RWPE2 (cell line): ENCODE measurements at places on chromosomes 13 and 19.
A peak's percentile ranks its signal among the peaks of the same experiment; 100 is the strongest.

DNA sequence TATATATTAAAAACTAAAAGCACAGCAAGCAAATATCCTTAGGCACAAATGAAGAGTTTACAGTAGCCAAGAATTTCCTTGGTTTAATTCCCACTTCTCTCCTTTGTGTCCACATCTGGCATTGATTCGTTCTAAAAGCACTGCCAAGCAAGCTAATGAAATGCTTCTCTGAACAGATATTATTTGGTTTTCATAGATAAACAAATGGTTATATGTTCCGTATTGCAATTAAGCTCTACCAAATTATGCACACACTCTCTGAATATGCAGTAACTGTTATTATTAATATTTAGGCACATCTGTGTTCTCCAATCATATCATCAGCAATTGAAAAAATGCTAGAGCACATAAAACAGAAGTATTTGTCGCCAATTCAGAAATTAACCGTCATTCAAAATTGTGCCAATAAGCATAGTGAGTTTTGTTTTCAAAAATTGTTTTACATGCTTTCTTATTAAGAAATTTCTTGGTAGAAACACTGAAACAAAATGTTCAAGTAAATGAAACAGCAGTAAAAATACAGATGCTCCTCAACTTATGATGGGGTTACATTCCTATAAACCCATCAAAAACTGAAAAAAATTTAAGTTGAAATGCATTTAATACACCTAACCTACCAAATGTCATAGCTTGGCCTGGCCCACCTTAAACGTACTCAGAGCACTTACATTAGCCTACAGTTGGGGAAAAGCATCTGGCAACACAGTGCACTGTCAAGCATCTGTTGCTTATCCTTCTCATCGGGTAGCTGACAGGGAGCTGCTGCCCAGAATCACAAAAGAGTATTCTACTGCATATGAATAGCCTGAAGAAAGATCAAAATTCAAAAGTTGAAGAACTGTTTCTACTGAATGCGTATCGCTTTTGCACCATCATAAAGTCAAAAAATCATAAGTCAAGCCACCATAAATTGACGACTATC is 2134.7 kb downstream of the PCDH9 start:
- DNase-seq, result no peak

GRCh38 chr13:94308832-94309231 is 170.7 kb downstream of the DCT start:
- no peak for DNase-seq

DNA sequence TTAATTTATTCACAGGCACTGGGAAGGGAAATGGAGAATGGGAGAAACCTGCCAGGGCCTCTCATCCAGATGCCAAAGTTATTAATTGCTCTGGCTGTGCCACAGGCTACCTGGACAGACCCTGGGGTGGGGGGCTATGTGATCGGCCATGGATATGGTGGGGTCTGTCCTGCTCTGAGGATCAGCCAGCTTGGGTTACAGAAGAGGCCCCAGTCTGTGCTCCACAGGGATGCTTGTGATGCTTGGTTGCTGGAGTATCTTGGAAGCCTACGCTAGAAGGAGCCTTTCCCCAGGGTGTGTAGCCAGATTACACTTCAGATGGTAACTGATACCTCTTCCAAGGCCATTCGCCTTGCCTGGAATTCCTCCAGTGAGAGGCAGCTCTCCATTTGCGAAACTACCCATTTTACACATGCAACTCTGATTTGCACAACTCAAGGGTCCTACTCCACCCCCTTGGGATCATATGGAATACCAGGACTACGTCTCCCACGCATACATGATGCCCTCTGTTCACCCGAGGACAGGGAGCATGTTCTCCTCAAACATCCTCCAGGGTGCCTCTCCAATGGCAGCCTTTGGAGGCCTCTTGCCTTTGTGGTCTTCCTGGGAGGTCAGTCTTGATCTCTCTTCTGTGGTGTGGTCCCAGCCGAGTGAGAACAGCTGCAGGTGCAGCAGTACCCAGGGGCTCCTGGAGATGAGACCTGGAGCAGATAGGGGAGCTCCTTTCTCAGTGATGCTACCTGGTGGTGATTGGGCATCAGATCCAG is 186.6 kb upstream of the TSHZ3 start:
- no peak for DNase-seq

DNA sequence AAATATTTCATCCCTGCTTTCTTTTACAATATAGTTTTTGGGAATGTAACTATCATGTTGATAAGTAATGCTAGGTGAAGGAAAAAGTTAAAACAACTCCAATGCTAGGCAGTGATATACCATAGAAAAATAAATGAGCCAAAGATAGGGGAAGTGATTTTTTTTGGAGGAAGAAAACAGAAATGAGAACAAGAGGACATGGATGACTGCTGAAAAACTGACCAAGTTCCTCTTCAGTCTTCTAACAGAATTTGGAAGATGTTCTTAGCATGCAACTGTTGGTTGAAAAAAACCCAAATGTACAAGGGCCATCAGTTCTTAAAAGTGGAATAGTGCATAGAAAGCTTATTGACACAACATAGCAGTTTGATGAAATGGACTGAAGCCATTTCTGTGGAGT is 262.5 kb upstream of the STARD13 start:
- no peak for DNase-seq

GRCh38 chr13:101706651-101707050 is 254.2 kb downstream of the ITGBL1 start:
- DNase-seq, result peak; percentile 51

DNA sequence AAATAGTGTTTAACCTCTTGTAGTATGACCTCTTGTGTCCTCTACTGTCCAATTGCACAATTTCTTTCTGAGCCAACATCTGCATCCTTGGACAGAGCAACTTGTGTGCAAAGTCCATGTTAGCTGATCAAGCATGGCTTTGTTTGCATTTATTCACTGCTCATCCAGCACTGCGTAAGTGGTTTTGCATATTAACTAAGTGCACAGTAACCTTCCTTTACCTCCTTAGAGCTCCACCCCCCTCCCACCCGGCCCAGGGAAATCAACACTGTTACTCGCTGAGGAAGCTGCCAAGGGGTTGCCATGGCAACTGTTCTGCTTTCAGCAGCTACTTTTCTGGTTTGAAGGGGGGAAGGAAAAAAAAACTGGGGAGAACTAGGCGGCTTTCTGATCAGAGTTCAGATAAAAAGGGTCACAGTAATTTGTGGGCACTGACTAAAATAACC is 153.5 kb upstream of the KLF12 start:
- DNase-seq, result peak; percentile 29

DNA sequence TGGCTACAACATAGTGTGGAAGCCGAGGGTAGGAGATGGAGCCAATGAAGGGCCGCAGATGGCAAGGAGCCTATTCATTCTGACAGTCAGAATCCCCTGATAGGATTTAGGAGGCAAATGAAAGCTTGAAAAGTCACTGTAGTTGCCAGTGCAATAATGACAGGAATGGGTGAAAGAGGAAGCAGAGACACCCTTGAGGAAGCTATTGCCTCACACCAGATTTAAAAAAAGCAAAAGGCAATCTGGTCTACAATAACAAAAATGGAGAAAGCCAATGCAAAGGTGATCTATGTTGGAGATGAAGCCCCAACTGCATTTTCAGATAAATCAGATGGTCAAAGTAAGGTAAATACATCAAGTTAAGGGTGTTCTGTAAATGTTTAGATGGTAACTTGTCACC is 158.5 kb downstream of the TUBA3C start:
- no peak for DNase-seq

GRCh38 chr19:55443824-55444480 is 852 bp upstream of the SHISA7 start:
- DNase-seq, result no peak

DNA sequence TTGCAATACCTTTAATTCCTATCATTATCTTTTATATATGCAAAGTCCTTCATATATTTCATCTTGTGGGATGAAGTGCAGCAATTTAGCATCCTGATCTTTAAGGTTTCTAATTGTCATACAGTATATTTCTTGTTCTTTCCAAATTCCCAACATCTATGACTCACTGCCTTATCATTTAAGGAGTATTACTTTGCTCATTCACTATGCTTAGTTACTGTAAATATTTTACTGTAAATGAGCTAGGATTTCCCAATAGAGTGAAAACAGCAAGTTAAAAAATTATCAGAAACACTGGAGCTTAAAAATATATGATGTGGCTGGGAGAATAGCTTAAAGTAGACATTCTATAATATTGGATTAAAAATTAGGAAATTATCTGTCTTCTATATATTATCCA is 69.9 kb downstream of the SLITRK6 start:
- DNase-seq, result no peak

DNA sequence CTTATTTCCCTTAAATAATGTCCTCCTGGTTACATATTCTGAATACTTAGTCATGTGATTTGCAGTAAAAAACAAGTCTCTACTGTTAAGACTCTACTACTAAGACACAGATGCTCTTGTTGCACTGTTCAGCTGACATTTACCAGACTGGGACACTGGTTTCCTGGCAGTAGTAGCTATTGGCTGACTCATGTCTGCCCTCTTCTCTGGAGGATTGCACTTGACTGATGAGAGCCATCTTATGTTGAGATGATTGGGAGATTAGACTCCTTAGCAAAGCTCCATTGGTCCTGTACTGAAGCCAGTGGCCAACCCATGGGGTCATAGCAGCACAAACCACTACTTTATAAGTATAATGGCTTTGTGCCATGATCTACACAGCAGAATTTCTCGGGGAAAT is 1672.6 kb upstream of the PCDH20 start:
- DNase-seq, result no peak

DNA sequence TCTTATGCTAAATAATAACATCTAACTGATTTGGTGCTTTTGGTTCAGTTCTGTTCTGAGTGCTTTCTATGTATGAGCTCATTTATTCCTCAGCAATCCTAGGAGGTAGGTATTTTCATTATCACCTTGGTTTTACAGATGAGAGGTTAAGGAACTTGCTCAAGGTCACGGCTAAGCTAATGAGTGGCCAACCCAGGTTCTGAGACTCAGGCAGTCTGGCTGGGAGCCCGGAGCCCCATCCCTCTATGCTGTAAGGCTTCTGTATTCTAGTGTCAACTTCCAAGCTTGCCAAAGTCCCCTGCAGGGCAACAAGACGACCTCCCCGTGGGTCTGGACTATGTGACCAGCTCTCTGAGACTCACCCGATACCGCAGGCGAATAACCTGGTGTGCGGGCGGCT is 60.5 kb downstream of the PARP4 start:
- no peak for DNase-seq

DNA sequence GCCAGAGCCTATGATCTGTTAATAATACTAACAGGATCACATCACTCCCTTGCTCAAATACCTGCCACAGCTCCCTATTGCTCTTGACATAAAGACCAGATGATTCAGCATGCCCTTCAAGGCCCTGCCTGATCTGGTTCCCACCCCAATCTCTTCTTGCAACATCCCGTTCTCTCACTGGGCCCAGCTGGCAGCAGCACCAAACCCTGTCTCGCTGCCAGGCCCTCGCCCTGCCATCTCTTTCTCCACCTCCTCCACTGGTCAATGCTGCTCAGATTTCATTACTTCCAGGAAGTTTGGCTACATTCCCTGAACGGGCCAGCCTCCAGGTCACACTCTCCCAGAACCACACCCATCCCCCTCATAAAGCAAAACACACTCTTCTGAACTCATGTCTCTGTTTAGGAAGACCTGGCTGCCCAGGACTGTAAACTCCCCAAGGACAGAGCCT is 8.6 kb upstream of the BCAT2 start:
- peak; percentile 89 for DNase-seq

- no peak for DNase-seq
Observed at GRCh38 chr19:21698215-21698614, 69.2 kb downstream of the ZNF100 start.

DNA sequence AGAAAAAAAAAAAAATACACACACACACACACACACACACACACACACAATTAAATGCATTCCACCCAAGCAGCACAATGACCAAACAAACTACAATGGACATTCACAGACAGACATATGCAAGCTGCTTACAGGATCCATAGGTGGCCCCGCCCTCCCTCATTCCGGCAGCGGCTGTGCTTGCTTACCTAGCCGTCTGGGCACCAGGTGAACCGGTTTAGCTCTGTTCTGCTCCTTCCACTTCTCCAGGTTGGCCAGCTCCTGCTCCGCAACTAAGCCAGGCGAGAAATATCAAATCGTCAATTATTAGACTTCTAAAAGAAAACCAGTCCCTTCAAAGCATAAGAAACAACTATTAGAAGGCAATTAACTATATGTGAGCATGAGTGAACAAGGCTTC is 23.1 kb downstream of the EPSTI1 start:
- DNase-seq, result no peak

- DNase-seq, result no peak
Observed at GRCh38 chr13:25281193-25281934, 5.9 kb downstream of the MTMR6 start.

- no peak for DNase-seq
Observed at GRCh38 chr19:5645409-5645808, 22.5 kb downstream of the SAFB start.

DNA sequence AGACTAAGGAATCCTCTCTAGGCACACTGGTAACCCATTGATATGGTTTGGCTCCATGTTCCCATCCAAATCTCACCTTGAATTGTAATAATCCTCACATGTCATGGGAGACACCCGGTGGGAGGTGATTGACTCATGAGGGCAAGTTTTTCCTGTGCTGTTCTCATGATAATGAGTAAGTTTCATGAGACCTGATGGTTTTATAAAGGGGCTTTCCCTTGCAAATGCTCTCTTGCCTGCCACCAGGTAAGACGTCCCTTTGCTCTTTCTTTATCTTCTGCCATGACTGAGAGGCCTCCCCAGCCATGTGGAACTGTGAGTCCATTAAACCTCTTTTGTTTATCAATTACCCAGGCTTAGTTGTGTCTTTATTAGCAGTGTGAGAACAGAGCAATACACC is 81.4 kb upstream of the GPC6 start:
- no peak for DNase-seq

GRCh38 chr13:98797456-98797855 is 45.0 kb upstream of the SLC15A1 start:
- DNase-seq, result no peak

GRCh38 chr19:54448774-54449700 is at the start of gene LENG8:
LENG8 (plus strand) TSS chr19:54449199; CDS start chr19:54451345, 2,146 bp downstream.
- DNase-seq, result peak; percentile 93

DNA sequence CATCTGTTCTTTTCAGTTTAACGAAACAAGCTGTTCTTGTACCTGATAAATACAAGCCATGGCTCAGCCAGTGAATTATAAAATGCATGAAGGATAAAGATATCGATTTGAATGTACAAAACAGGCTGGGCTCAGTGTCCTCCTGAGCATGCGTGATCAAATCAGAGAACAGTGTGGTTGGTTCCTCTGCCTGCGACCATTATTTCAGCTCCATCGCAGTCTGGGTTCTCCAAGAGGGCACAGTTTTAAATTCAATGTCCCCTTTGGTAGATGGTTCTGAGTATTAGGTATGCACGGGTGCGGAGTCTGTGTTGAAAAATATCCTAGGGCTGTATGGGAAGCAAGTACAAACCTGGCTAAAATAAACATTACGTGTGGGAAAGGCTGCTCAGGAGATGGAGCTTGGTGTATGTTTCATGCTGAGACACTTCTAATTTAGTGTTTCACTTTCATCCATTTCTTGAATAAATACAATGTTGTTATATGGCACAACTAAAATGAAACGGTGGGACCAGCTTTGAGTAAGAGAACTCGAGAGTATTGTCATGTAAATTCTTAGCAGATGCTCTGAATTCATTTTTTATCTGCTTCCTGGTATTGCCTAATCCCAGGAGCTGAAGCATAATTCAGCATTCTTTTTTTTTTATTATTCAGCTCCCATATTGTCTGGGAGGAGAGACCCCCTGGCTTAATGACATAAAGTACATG is 458.7 kb downstream of the MYO16 start:
- DNase-seq, result no peak
